AG09309 (cell line): ENCODE measurements at places on chromosomes 13 and 19.

- no peak for DNase-seq
These were observed 12.4 kb downstream of the ZNF444 start for GRCh38 chr19:56153507-56153906.

DNA sequence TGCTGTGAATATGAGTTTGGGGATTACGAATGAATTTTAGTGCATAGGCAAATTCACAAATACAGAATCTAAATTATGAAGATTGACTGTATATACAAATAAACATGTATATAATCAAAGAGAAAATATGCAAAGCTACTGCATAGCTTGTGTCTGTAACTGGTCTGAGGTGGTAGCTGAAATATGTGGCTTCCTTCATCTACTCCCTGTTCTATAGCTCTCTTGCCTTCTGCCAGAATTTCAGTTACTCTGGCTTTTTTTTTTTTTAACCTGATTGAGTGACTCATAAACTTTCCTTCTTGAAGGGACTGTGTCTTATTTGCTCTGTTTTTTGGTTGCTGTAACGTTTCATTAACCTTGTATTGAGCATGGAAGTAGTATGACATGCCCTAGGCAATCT is 26.6 kb downstream of the DNAJC3 start:
- no peak for DNase-seq

GRCh38 chr19:35081201-35081600 is 34.4 kb upstream of the FXYD3 start:
- DNase-seq = no peak

DNA sequence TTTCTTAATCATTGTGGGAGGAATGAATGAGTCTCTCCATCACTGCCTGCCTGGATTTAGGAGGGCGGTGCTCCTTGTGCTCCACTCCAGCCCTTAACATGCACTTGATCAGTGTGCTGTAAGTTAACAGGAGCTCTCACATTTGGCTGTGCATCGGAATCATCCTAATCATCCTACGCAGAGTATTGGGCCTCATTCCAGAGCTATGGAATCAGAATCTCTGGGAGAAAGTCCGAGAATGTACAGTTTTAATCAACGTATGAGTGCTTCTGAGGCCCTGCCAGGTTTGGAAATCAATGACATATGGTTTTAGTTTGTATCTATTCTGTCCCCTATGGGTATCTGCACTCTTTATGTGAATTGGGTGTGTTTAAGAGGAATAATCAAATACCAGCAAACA is 34.9 kb upstream of the DCLK1 start:
- no peak for DNase-seq

DNA sequence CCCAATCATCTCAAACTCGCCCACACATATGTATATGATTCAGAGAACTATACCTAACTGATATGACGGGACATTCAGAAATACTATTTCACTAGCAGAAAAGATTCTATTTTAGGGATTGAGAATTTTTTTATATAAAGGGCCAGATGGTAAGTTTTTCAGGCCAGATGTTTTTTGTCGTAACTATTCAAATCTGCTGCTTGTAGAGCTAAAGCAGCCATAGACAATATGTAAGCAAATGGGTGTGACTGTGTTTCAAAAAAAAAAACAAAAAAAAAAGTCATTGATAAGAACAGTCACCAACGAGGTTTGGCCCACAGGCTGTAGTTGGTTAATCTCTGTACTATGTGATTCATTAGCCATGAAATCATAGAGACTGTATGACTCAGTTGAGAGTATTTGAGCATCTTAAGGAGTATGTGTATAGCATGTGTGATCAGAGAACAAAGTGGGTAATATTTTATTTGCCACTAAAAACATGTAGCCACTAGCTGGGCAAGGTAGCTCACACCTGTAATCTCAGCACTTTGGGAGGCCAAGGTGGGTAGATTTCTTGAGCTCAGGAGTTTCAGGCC is 2724.7 kb downstream of the PCDH9 start:
- no peak for DNase-seq
